WTC11 (cell line): ENCODE measurements at places on chromosomes 2 and 18. TPM values are rescaled to one million over a fixed set of nuclear protein-coding genes. Genes with fewer than 3 reads are reported as not detected.

DNA sequence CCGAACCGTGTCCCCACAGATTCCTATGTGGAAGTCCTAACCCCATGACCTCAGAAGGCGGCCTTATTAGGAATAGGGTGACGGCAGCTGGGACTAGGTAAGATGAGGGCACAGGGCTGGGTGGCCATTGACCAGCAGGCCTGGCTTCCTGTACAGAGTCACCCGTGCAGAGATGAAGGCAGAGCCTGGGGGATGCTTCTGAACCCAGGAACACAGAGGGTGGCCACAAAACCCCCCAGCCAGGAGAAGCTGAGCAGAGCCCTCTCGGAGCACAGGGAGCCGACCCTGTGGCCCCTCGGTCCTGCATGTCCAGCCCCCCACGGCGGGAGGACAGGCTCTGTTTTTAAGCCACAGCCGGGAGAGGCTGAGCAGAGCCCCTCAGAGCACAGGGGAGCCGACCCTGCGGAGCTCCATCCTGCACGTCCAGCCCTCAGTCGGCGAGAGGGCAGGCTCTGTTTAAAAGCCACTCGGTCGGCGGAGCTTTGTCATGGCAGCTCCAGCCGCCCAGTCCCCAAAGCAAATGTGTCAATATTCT lies 2.7 kb downstream of the PDCD1 start:
- no peak for DNase-seq
- no peaks in the 10 kb centered on the region for H3K36me3 ChIP-seq
- H3K4me1 ChIP-seq, result 0 out of 2 replicates have a peak, but pooled peaks cover 4% of the 10 kb centered on the region
- no peak overlapping the region for H3K27ac ChIP-seq
- no peaks in the 10 kb centered on the region for H3K27me3 ChIP-seq
- no peak overlapping the region for H3K4me3 ChIP-seq

Gene LCT
- total RNA-seq, result 0.02 TPM in 1 of 3 replicates, not detected in the others

Gene FAM237A
- not detected in 3 replicates for total RNA-seq

DNA sequence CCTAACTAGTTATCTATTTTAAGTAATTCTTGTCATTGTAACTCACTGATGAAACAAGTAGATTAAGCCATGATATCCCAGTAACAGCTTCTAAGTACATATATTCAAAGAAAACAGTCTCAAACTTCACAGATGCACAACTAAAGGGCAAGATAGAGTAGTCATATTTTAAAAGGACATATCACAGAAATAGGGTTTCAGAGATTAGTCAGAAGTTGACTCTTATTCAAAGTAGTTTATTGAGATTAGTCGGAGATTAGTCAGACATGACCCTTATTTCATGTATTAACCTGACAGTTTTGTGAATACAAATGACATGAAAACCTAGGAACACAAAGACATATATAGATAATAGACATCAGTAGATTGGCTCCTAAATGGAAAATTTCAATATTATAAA lies 15.9 kb upstream of the CHAC2 start:
- H3K4me3 ChIP-seq, result no peak overlapping the region
- no peaks in the 10 kb centered on the region for H3K27me3 ChIP-seq
- peaks cover 18% of the 10 kb centered on the region for H3K36me3 ChIP-seq
- peaks cover 9% of the 10 kb centered on the region for H3K4me1 ChIP-seq

Gene GFPT1
- total RNA-seq, result 65.5 to 75.5 TPM (median 74.6 TPM) in 3 replicates

- H3K4me3 ChIP-seq, result no peak overlapping the region
- no peaks in the 10 kb centered on the region for H3K4me1 ChIP-seq
- 0 out of 2 replicates have a peak, but pooled peaks cover 7% of the 10 kb centered on the region for H3K36me3 ChIP-seq
- DNase-seq, result no peak
- no peak overlapping the region for H3K27ac ChIP-seq
Observed at GRCh38 chr18:53771664-53772063, 452.8 kb downstream of the MBD2 start.

Gene TMEM150A
- total RNA-seq, result 20.9 to 23.1 TPM (median 21.6 TPM) in 3 replicates

Gene UGT1A4
- total RNA-seq, result 0.14 to 0.22 TPM in 2 of 3 replicates, not detected in the other

DNA sequence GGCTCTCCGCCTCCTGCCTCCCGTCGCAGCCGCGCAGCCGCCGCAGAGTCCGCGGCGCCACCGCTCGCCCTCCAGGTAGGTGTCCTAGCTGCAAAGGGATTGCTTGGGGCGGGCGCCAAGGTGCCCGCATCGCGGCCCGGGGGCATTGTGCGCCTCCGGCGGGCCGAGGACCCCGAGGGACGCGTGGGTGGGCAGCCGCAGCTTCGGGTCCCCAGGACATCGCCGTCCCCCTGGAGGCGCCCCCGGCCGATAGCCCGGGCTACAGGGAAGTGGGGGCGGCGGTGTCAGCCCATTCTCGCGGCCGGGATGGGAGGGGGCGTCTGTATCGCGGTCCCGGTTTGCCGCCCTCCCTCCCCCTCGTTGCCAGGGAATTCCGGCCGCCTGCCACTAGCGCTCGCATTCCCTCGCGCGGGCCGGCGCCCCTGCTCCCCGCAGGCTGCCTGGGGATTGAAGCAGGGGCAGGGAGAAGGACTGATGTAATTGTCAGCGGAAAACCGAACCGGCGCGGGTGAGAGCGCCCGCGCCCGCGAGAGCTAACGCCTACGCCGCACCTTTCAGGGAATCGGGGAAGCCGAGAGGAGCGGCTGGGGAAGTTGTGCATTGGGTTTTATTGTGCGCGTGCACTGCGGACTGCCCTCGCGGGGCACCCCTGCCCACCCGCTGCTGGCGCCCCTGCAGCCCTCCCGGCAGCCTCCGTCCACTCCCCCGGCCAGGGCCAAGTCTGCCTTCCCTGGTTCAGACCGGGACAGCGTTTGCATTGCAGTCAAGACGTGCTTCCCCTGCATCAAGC lies 483 bp downstream of the OSBPL6 start:
- peak overlapping the region; percentile 80 for H3K4me3 ChIP-seq
- H3K27ac ChIP-seq, result no peak overlapping the region
- H3K27me3 ChIP-seq, result peaks cover 52% of the 10 kb centered on the region
- no peaks in the 10 kb centered on the region for H3K36me3 ChIP-seq
- peaks cover 28% of the 10 kb centered on the region for H3K4me1 ChIP-seq

Gene AAK1
- 32.3 to 35.7 TPM (median 35.6 TPM) in 3 replicates for total RNA-seq

Gene SULT6B1
- not detected in 3 replicates for total RNA-seq

GRCh38 chr2:85998071-85998991 lies 107.4 kb downstream of the POLR1A start:
- no peak for DNase-seq
- no peak overlapping the region for H3K27ac ChIP-seq
- peaks cover 7% of the 10 kb centered on the region for H3K4me1 ChIP-seq
- no peaks in the 10 kb centered on the region; the same call in 1 of the 2 replicates for H3K27me3 ChIP-seq
- H3K36me3 ChIP-seq, result peaks cover 3% of the 10 kb centered on the region; the same call in 1 of the 2 replicates
- H3K4me3 ChIP-seq, result no peak overlapping the region

Gene CD28
- total RNA-seq, result 0.11 to 0.50 TPM (median 0.16 TPM) in 3 replicates

Gene TDRD15
- total RNA-seq, result not detected in 3 replicates

DNA sequence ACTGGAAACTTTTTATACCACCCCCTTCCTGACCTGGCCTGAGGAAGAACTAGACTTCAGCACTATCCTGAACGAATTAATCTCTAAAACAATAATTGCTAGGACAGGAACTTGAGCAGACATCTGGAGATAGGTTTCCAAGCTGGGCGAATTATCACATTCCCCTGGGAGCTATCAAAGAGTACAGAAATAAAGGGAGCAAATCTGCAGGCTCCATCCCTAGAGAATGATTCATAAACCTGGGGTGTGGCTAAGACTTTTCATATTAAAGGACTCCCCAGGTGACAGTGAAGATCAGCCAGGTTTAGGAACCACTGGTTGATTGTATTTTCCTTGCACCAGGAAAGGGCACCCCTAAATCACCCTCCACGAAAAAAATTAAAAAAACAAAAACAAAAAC lies 105.6 kb upstream of the NOL4 start:
- no peaks in the 10 kb centered on the region for H3K27me3 ChIP-seq
- no peak for DNase-seq
- H3K27ac ChIP-seq, result no peak overlapping the region
